ENCODE measurements at places on chromosomes 4 and X.
A peak's percentile ranks its signal among the peaks of the same experiment; 100 is the strongest.

- peak; percentile 63 for DNase-seq
Measured at GRCh38 chrX:38275615-38276014, 51.7 kb downstream of the RPGR start.

DNA sequence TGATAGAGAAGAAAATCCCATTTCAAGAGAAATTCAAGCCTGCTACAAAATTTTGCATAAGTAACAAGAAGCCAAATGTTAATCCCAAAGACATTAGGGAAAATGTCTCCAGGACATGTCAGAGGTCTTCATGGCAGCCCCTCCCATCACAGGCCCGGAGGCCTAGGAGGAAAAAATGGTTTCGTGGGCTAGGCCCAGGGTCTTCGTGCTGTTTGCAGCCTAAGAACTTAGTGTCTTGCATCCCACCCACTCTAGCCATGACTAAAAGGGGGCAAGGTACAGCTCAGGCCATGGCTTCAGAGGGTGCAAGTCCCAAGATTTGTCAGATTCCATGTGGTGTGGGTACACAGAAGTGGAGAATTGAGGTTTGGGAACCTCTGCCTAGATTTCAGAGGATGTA, 57.8 kb upstream of the TAPT1 start:
- DNase-seq: no peak

DNA sequence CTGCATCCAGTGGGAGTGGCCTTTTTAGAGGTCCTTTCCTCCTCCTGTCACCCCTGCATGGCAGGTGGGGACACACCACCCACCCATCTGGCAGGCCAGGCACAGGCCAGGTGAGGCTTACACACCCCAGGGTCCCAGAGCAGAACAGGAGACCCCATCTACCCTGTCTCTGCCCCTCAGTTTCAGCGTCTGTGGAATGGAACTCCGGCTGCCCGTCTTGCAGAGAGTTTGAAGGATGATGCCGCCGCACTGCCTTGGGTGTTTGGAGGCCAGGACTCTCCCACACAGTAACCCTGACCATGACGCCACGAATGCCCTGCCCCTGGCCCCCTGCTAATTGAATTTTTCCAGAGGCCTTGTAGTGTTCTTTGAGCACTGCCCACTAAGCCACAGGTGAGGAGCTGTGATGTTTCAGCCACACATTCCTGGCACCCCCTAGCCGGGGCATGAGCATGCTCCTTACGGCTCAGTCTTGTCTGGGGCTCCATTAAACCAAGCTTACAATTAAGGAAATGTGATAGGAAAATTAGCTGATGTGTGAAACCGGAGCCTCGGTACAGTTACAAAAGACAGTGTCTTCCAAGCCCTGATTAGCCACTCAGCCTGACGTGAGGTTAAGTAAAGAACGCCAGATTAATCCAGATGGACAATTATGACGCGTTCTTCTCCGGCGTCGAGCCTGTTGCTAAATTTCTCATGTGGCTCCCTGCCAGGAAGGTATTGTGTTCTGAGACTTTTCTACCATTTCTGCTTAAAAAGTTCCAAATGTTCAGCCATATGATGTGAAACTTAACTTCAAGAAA, 39.3 kb downstream of the HMX1 start:
- DNase-seq: no peak

- no peak for DNase-seq
Measured at GRCh38 chr4:113170805-113171468, 121.5 kb downstream of the ANK2 start.

- DNase-seq: no peak
Measured at GRCh38 chr4:70915874-70916559, 13.8 kb downstream of the MOB1B start.

DNA sequence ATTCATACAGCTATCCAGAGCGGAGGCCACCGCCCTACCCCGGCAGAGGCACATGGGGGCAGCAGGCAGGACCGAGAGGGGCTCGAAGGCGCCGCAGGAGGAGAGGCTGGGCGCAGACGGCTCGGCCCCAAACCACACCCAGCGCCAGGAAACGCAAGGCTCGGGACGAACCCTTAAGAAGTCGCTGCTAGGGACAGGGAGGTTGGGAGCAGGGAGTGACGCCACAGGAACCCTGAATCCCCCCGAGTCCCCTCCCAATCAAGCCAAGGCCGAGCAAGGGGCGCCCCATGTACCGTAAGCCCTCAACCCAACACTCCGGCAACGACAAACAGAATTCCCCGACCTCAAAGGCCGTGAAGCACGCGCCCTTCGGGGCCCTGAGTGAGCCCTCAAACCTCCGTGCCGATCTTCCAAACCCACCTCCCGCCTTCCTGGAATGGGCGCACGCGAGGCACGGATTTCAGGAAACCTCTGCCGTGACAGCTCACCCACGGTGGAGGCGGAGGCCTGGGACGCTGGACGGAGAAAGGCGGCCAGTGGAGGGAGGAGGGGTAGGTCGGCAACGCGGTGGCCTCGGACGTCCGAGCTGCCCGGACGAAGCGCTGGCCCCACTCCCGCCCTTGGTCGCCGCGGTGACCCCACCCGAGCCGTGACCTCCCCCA, 1.8 kb downstream of the ZFYVE28 start:
- peak; percentile 79 for DNase-seq

DNA sequence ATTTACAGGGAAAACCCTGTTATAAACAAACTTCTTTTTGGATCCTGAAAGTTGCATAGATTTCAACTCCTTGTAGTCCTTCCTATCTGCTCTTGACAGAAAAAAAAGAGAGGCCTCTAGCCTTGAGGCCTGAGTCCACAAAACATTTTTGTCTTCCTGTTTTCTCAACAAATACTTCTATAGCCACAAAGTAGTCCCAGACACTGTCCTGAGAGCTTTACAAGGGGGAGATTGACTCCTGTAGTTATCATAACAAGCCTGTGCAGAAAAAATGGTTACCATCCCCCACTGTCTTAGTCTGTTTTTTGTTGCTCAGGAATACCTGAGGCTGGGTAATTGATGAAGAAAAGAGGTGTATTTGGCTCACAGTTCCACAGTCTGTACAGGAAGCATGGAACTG, 35.2 kb downstream of the PCDH7 start:
- DNase-seq: no peak

Data from suppressor macrophage (primary cell).